GM12892 (cell line): ENCODE measurements at places on chromosomes 11 and 22.

- no peak for DNase-seq
These were observed 25.9 kb upstream of the LYVE1 start for GRCh38 chr11:10594407-10594806.

GRCh38 chr22:34702279-34702678 lies 363.7 kb upstream of the ISX start:
- no peak for DNase-seq

DNA sequence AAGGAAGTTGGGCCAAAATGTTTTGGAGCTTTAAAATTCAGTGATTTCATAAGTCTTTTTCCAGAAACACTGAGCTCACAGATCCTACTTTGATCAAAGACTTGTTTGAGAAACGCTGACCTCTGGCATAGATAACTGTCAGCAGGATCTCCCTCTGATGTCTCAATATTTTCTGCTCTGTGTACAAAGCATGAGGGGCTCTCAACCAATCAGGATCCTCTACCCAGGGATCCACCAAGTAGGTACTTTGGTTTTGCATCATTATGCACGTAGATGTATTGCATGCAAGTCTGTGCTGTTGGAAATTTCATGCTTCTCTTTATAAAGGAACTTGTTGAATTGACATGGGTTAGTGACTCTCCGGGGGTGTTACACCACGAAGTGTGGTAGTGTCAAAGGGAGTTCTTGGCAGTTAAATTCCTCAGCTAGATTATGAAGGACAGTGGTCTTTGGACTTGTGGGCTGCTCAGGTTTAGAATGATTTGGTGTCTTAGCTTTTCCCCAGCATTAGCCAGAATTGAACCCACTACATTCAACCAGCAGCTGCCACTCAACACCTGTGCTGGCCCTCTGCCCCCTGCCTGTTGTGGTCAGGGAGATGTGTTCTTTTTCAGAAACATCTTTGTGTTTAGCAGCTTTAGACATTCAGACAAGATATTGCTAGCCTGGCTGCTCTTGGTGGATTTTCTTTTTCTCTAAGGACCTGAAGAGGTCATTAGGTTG lies 1.7 kb upstream of the DIXDC1 start:
- no peak for DNase-seq

DNA sequence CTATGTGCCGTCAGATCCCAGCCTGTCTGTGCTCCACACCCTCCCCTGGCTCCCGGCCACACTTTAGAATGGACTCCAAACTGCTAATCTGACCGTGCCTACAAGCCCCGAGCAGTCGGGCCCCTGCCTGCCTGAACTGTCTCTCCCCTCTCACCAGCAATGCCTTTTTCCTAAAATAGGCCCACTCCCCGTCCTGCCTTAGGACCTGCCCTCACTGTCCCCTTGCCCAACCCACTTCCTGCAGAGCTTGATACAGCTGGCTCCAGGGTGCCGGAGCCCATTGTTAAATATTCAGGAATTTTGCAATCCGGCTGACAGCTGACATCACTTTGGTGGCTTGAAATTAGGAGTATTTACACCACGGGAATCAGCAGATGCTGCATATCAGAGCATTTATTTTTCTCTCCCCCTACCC lies 21.4 kb downstream of the MN1 start:
- DNase-seq = no peak

- DNase-seq = no peak
These were observed 27.5 kb downstream of the TPCN2 start for GRCh38 chr11:69076129-69076791.

DNA sequence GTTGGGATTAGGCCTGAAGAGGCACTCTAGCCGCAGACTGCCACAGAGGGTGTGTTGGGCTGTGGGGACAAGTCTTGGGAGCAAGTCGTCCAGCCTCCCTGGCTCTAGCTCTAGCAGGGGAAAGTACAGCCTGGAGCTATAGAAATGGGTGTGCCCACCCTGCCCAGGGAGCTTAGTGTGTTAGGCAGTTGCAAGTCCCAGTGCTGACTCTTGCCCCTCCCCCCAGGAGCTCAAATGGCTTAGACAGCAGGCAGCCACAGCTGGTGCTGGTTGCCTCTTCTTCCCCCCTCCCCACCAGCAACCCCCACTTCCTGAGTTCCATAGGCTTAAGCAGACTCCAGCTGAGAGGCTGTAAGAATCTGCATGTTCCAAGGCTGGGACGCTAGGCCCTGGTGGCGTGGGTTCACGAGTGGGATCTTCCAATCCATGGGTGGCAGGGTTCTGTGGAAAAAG lies 61.2 kb downstream of the GUCY1A2 start:
- DNase-seq = no peak

GRCh38 chr11:129278586-129279319 lies 86.6 kb upstream of the ARHGAP32 start:
- DNase-seq = peak; percentile 15

- no peak for DNase-seq
These were observed 238.1 kb upstream of the BLID start for GRCh38 chr11:122354025-122354697.

DNA sequence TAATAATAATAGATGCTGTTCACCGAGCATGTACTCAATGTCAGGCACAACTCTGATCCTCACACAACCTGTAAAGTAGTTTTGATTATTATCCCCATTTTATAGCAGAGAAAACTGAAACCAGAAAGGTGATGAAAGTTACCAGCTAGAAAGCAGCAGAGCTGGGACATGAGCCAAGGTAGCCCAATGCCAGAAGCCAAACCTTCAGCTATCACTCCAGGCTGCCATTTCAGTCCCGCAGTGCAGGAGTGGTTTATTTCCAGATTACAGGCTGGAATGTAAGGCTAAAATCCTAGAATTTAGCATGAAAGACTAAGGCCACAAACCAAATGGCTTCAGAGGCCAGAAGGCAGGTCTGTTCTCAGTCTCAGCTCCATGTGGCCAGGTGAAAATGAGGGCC lies 108.8 kb downstream of the TENM4 start:
- no peak for DNase-seq

- no peak for DNase-seq
These were observed 713 bp upstream of the ARL14EP start for GRCh38 chr11:30322191-30322590.

- no peak for DNase-seq
These were observed 294.4 kb downstream of the MN1 start for GRCh38 chr22:27507111-27507611.

GRCh38 chr11:3885855-3886254 lies 30.4 kb downstream of the STIM1 start:
- DNase-seq = no peak

GRCh38 chr11:66725647-66726046 lies 3.4 kb downstream of the SPTBN2 start:
- DNase-seq = no peak

GRCh38 chr11:7353100-7353499 lies 101.4 kb downstream of the SYT9 start:
- peak; percentile 5 for DNase-seq

DNA sequence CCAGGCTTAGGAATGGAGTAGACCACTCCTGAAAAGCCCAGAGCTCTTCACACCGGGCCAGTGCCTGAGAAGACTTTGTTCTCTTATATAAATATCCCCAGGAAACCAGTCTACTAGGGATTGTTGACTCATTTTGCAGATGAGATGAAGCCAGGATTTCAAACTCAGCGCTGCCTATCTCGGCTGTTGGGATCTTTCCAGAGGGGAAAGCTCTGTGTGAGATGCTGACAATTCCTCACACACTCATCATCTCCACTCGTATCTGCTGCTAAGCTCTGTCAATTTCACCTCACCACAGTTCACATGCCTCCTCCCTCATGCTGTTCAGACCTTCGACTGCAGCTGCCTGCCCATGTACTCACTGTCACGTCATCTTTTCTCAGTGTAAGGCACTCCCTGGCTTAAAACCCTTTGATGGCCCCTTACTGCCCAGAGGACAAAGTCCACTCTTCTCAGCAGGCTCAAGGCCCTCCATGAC lies 12.5 kb downstream of the USH1C start:
- no peak for DNase-seq

DNA sequence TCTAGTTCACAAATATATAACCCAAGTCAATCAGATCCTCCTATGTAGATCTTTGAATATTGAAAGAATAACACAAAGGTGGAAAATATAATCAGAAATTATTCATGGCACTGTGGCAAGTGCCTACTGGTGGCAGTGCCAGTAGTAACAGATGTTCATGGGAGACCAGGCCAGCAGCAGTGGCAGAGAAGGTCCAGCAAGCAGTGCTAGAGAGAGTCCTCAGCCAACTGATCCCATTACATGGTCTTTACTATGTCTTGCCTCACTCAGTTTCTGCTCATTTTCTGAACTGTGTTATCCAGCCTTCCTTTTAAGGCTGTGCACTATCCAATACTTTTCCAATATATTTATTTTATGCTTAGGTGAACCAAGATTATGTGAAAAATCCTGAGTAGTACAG lies 124.9 kb downstream of the MRTFA start:
- no peak for DNase-seq

- DNase-seq = no peak
These were observed 1.6 kb downstream of the MMP27 start for GRCh38 chr11:102703826-102704493.
